ENCODE measurements at places on chromosomes 12 and 14. TPM values are rescaled to one million over a fixed set of nuclear protein-coding genes. Genes with fewer than 3 reads are reported as not detected.

The CCDC175 gene
- total RNA-seq, result not detected

The POTEM gene
- not detected for total RNA-seq

The NGB gene
- 1.7 TPM for total RNA-seq

The CLEC4C gene
- not detected for total RNA-seq

The BATF gene
- 12.0 TPM for total RNA-seq

The BDKRB1 gene
- 2.5 TPM for total RNA-seq

The STON2 gene
- 39.8 TPM for total RNA-seq

The HOXC13 gene
- not detected for total RNA-seq

The TOMM20L gene
- total RNA-seq, result not detected

The PDE6H gene
- total RNA-seq, result not detected

The NEMF gene
- total RNA-seq, result 77.8 TPM

The FIGNL2 gene
- total RNA-seq, result not detected

The KRT75 gene
- not detected for total RNA-seq

The EIF2S3B gene
- 1.2 TPM for total RNA-seq

The DNAH10 gene
- not detected for total RNA-seq

The PLCZ1 gene
- not detected for total RNA-seq

The LTB4R2 gene
- 66.5 TPM for total RNA-seq

The DACT1 gene
- total RNA-seq, result 9.8 TPM

The TMEM117 gene
- total RNA-seq, result 22.1 TPM

The KLRK1 gene
- 12.8 TPM for total RNA-seq

The CYP27B1 gene
- 1.7 TPM for total RNA-seq

The EXOC5 gene
- total RNA-seq, result 33.9 TPM

The SETD1B gene
- 10.6 TPM for total RNA-seq

The MORN3 gene
- total RNA-seq, result not detected

The SLCO1A2 gene
- not detected for total RNA-seq

The ASPG gene
- total RNA-seq, result 3.7 TPM

The RFLNA gene
- total RNA-seq, result 1.7 TPM

The ARMH4 gene
- total RNA-seq, result 5.2 TPM

The PLXNC1 gene
- 14.2 TPM for total RNA-seq

The SCYL2 gene
- 48.1 TPM for total RNA-seq

The APOLD1 gene
- total RNA-seq, result 127 TPM

The CCDC177 gene
- not detected for total RNA-seq

The RCOR1 gene
- 24.3 TPM for total RNA-seq
